KBM-7 (cell line): ENCODE measurements at places on chromosomes 6 and 20.

DNA sequence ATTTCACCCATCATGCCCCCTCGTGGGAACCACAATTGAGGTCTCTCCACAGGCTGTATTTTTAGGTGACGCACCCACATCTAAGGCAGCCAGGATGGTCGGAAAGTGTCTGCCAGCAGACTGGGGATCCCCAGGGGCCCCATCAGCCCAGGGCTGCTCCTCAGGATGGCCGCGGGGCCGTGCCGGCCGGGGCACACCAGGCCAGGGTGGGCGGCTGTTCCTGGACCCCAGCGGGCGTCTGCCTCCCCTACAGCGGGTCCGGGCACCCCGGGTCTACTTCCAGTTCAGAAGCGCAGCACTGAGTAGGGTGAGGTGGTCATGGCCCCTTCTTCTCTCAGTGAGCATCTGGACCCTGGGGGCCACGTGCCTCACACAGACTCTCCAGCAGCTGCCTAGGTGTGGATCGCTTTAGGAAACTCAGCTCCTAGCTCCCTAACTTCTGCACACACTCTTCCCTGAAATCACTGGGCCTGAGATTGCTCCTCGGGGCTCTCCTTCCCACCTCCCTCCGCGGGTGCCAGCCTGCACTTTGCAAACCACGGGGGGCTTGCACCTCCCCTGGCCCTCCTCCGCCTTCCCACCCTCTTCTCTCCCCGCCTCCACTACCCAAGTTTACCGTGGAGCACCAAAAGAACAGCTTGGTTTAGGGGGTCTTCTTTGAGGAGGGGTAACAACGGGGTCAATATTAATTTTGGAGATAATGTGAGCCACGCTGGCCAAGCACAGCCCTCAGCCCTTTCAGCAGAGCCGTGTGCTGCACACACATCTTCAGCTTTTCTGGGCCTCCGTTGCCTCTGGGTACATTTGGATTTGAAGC lies 14.2 kb upstream of the FOXC1 start:
- no peak for DNase-seq

GRCh38 chr6:11495565-11496145 lies 41.9 kb upstream of the TMEM170B start:
- DNase-seq: no peak

DNA sequence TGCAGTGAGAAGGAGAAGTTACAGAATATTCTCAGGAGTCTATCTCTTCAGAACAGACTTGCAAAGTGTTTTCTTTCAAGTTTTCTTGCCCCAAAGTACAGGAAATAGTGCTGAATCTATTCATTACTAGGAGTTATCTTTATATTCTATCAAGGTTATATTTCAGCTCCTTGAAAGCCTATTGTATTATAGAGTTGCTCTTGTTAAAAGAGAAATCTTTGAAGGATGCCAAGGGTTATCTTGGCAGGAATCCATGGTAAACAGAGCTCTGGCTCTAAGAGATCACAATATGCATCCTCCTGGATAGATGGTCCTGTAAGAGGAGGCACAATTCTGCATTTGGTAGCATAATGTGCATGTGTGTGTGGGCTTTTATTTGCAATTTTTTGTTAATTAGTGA lies 21.2 kb upstream of the SNRPB2 start:
- DNase-seq: no peak

GRCh38 chr6:138393871-138394783 lies 9.9 kb upstream of the HEBP2 start:
- DNase-seq: no peak

- DNase-seq: no peak
Observed at GRCh38 chr6:50661636-50662035, 51.7 kb upstream of the TFAP2D start.

- no peak for DNase-seq
Observed at GRCh38 chr6:32553037-32553742, 23.1 kb upstream of the HLA-DRB5 start.

DNA sequence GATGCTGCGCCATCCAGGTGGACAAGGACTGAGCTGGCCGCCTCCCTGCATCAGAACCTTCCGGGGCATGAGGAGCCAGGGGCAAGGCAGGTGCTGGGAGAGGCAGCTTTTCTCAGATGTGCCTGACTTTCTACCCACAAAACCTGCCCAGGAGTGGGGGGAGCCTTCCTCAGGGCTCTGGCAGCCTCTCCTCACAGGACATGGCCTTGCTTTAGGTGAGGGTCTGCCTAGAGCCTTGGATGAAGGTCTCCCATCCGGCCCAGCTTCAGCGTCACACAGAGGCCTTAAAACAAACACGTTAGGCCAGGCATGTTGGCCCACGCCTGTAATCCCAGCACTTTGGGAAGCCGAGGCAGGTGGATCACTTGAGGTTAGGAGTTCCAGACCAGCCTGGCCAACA lies 7.4 kb downstream of the BCAS4 start:
- no peak for DNase-seq
